ENCODE measurements at places on chromosomes 2 and 18.

- no peak for DNase-seq
Measured at GRCh38 chr18:79197531-79197930, 128.3 kb downstream of the ATP9B start.

GRCh38 chr18:8349608-8350323, 259.5 kb upstream of the RAB12 start:
- DNase-seq = no peak

GRCh38 chr2:97848306-97848705, 134.9 kb downstream of the ZAP70 start:
- no peak for DNase-seq

DNA sequence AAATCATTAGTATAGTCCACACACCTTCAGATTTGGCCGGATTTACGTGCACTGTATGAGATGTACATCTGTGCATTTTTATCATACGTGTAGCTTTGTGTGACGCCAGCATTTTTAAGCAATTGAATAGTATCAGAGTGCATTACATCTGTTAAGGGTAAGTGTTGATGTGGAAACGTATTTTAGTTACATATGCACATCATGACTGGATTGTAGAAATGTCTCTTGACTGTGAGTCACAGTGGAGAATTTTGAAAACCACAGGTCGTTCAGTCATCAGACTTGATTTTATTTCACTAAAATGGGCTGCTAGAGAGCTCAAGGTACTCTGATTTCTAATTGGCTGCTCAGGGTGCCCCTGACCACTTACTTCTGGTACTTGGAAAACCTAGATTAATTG, 5.4 kb upstream of the GPBAR1 start:
- DNase-seq = no peak

DNA sequence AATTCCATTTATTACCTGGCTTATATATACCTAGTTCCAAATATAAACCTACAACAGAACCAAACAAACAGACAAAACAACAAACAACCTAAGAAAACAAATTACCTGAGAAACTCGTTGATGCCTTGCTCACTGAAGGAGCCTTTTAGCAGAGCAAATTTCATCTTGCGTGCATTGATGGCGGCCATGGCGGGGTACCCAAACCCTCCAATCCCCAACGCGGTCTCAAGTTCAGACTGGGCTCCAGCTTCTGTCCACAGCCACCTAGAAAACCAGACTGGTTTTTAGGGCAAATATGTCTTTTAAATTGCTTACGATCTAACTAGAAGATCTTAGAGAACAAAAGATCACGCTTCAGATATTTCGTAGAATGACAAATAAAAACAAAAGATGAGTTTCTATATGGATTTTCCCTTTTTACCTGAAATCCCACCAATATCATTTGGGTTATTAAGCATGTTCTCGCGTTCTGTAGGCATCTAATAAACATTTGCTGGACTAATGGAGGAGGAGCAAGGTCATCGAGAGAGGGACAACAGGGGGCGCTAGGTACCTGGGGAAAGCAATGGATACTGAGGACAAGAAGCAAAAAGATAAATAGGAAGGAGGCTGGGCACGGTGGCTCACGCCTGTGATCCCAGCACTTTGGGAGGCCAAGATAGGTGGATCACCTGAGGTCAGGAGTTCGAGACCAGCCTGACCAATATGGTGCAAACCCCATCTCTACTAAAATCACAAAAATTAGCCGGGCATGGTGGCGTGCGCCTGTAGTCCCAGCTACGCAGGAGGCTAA, 25.2 kb downstream of the PDIA6 start:
- no peak for DNase-seq

GRCh38 chr2:232368311-232368731, 10.2 kb upstream of the ALPP start:
- DNase-seq = no peak

DNA sequence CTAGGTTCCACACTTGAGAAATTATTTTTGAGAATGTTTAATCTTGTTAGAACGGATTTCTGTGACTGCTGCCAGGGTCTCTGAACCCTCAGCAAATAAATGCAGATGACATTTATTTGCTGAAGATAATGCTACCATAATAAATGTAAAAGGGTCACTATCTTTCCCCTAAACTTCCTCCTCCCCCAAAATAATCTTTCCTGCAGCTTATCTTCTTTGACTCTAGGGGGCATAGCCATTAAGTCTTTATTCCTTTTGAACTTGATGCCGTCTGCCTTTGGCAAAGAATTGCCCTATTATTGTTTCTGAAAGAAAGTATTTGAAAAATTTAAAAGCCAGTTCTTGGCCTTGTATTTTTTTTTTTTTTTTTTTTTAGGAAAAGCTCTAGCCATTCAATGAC, 63.6 kb upstream of the ACSL3 start:
- no peak for DNase-seq

- DNase-seq = no peak
Measured at GRCh38 chr2:212672186-212672585, 133.6 kb upstream of the ERBB4 start.

GRCh38 chr2:38170733-38171132, 94.8 kb upstream of the CYP1B1 start:
- no peak for DNase-seq

DNA sequence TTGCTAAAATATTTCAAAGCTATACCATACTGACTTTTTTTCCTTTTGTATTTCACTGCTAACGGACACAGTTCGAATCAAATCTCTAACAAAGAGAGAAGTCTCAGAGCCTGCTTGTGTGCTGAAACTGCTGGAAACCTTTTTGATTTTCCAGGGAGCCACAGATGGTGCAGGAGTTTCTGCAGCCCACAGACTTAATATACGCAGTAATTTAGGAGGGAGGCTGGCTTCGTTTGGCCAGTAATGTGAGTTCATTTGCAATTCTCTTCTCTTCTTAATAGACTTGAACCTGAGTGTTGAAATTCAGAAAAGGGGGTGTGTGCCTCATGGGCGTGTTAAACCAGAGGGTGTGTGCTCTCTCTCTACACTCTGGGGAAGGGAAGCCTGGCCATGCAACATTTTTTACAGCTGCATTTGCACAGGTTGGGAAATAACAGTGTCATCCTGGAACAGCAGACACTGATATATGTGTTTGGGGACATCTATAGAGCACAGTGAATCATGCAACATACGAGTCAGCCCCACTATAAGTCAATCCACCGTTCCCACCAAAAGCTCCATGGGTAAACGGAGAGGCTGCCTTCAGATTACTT, 333.0 kb downstream of the CLIP4 start:
- no peak for DNase-seq

DNA sequence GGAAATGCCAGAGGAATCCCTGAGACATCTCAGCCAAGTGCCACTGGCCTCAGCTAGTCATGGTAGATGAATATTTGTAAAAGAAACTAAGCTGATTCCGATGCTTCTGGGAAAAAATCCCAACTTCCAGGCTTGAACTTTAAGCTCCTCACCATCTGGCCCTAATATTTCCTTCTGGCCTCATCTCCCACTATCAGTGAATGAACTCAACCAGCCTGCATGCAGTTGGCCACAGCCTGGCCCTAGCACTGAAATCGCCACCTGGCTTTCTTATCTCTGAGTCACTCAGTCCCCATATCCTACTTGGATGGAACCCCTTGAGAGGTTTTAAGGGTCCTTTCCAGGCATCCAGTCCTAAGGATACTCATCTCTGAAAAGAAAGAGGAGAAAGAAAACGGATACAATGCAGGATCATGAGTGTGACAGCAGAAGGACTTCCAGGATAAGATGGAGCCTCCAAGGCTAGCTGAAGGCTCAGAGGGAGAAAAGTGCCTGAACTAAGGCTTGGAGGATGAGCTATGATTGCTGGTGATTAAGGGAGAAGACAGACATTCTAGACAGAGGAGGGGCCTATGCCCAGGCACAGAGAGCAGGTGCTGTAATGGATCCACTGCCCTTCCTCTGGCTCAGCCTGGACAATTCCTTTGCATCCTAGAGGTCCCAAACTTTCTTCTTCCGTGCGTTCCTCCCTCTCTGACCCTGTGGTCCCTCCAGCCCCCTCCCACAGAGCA, 141.5 kb upstream of the MYCN start:
- DNase-seq = no peak

DNA sequence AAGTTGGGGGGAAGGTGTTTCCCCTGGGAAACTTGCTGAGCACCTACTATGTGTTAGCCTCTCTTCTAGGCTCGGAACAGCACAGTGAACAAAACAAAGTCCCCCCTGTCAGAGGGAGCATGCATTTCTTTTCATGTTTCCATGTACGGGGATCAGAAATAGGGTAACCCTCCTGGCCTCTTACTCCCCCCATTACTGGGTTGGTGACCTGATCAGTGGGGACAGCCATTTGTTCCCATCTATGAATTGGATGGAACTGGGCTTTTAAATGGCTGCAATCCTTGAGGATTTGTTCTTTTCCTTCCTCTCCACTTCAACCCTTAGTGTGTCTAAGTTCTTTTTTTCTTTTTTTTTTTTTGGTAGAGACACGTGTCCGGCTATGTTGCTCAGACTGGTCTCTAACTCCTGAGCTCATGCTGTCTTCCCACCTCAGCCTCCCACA, 13.7 kb downstream of the NCL start:
- no peak for DNase-seq

- no peak for DNase-seq
Measured at GRCh38 chr2:128465246-128466170, 146.8 kb upstream of the HS6ST1 start.

- DNase-seq = no peak
Measured at GRCh38 chr2:96304606-96305005, 740 bp downstream of the SNRNP200 start.

- no peak for DNase-seq
Measured at GRCh38 chr18:32021756-32022564, 3.3 kb downstream of the RNF125 start.

DNA sequence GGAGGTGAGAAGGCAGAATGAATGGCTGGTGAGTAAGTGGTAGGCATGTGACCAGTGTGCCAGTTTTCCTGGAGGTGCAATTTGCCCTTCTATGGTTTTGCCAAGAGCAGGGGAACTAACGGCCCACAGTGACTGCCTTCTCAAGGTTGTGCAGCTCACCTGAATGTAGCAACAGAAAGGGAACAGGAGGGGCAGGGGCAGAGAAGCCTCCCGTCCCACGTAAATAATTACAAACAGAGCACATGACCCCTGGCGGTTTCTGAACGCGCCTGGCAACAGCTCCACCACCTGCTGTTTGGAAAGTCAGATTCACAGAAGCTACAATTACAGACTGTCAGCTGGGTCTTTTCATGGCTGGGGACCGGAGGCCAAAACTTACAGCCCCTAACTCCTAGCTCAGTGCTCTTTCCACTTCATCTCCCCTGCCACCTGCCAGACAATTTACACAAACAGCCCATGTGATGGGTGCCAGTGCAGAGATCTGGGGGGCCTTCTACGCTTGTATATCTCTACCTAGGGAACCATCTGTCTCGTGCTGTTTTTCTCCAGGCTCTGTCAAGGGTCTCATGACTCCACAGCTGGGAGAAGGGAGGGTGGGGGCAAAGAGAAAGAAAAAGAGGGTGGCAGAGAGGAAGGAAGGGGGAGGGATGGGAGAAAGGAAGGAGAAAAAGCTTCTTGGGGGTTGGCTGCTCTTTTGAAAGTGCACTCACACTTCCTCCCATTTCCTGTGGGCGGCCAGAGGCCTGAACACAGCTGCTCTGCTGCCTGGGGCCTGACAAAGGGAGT, 69.6 kb downstream of the POLR1A start:
- peak; percentile 88 for DNase-seq

DNA sequence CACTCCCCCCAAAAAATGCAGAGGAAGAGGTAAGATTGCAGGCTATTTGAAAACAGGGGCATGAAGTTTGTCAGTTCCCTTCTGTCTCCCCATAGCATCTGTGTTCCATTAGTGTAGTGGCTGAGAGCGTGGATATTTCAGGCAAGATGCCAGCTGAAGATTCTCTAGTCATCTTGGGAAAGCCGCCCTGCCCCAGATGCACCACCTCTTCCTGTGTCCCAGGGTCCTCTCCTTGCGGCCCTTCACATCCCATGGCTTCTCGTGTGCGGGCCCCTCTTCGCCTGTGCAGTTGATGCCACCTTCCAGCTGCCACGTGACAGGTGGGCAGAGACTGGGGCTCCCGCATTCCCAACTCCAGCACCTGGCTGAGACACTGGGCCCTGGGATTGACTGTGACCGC, 16.1 kb downstream of the TMEM127 start:
- DNase-seq = no peak

- no peak for DNase-seq
Measured at GRCh38 chr2:160075171-160075570, 12.8 kb upstream of the PLA2R1 start.

GRCh38 chr18:55610506-55610905, 22.5 kb upstream of the TCF4 start:
- DNase-seq = no peak

DNA sequence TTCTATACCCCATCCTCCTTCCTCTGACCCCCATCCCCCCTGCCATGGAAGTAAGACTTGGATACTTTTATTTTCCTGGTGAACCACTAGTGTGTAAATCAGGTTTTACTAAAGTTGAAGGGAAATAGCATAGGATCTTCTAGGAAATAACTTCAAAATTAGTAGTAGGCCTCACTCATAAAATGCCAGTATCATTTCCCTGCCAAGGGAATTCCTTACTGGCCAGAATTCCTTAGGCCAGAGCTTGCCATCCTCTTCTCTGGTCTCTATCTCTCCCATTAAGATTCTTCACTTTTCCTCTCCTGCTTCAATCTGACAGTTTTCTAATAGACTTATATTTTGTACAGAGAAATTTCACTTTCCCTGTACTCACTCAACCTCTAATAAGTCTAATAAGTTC, 322.8 kb upstream of the TANK start:
- DNase-seq = no peak

- no peak for DNase-seq
Measured at GRCh38 chr2:160253440-160254188, 53.5 kb upstream of the ITGB6 start.

DNA sequence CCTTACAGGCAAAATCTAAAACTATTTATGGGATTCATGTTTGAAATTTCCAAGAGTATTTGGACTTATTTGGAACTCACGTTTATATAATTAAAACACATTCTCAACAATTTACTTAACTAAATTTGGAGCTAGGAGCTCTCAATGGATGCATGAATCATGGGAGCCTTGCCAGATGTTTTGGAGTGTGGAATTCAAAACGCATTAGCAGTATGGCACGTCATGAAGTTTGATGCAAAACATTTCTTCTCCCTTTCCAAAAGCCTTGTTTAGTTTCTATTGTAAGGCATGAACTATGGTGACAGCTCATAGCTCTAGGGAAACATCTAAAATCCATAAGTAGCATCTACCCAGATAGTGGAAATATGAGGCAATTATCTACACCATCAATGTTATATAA, 701.6 kb downstream of the SATB2 start:
- DNase-seq = no peak

DNA sequence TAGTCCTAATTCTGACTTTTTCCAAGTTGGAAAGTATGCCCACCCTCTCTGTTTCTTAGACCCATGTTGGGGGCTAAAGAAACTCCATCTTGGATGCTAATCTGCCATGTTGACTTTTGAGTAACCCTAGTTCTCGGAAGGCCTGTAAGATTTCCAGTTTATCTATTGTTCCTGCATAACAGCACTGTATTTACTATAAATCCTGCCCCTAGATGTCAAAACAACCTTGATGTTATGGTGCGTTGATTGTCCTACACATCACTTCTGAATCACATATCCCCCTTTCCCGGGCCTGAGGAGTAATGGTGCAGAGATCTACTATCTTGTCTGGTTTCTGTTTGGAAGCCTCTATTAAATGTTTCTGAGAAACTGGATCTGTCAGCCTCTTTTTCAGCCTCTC, 116.7 kb downstream of the ALK start:
- DNase-seq = no peak

GRCh38 chr18:48572402-48573126, 33.7 kb downstream of the CTIF start:
- no peak for DNase-seq
